ENCODE measurements at places on chromosomes 2 and 18.

DNA sequence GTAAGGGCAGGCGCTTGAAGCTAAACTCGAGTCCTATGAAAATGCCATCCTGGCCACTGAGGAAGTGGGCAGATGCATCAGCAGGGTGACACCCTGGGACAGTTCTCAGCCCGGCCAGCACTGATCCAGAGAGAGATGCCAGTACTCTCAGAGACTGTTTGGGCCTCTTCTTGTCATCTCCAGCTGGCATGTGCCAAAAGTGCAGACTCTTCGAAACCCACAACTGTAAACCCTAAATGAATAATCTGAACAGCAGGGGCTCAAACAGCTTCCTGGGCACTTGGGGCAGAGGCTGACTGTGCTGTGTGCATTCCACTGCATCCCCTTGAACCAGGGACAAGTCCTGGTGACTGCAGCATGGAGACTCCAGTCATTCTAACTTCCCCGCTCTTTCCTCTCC, 204.2 kb upstream of the SMAD2 start:
- DNase-seq: no peak

DNA sequence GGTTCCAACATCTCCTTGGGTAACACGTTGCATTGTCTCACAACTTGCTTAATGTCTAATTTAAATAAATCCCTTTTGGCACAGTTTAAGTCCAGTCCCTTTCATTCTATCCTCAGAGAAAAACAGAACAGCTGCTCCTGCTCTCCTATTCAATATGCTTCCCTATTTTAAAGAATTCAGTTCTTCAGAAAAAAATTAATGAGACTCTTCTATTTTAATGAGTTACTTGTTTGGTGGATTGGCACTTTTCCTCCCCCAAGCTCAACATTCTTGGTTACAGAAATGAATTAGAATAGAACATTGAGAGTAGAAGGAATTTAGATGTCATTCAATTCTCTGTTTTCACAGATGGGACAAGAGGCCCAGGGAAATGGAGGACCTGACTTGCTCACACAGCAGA, 116.9 kb upstream of the ATP8B1 start:
- no peak for DNase-seq

GRCh38 chr2:234288974-234289455, 207.9 kb downstream of the ARL4C start:
- DNase-seq: peak; percentile 47

- no peak for DNase-seq
Measured at GRCh38 chr2:55000341-55000740, 49.9 kb downstream of the RTN4 start.

GRCh38 chr2:141317986-141318385, 812.8 kb downstream of the LRP1B start:
- DNase-seq: no peak

- no peak for DNase-seq
Measured at GRCh38 chr2:215355801-215356200, 43.9 kb downstream of the ATIC start.

DNA sequence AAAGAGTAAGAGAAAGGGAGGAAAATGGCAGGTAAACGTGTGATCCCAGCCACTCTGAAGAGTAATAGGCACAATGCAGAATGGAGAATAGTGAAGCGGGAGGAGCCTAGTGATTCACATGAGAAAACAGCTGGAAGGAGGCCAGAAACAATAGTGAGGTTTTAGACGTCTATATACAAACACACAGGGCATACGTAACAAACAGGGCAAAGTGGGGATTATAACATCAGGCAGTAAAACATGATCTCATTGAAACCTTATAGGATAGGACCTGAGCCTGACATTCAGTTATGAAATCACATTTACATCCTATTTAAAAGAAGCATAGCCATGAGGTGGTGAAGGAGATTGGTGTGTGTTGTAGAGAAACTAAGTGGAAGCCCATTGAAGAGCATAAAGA, 33.0 kb upstream of the GATA6 start:
- DNase-seq: no peak

DNA sequence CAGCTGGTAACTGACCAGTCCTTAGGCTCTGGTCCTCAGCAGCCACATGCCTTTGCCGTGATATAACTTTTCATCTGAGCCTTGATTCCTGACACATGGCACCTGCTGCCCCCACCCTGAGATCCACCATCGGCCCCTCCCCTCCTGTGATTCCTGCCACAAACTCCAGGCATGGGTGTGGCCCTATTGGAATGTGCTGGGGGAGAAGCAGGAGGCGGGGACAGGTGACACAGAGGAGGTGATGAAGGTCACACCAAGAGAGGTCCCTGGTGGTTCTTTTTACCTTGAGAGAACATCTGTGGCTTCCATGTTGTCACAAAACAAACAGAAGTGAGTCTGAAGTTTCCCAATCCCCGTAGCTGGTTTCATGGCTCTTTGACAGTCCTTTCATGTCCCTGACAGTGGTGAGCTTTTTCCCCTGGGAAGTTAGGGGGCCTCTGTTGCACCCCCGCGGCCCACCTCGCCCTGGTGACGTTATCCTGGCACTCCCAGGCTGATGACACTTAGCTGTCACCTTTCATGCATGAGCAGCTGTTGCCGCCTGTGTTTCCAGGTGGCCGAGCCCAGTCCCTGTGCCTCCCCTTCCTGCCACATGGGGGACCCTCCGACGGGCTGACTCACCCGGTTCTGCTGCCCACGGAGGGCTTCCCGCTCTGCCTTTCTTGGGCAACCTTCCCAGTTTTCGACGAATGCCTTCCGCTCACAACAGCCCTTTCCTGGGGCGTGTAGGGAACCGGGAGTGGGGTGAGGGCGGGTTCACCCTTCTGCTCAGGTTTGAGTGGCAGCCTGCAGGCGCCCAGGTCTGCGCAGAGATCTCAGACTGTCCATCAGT, 66.3 kb upstream of the GLI2 start:
- no peak for DNase-seq

DNA sequence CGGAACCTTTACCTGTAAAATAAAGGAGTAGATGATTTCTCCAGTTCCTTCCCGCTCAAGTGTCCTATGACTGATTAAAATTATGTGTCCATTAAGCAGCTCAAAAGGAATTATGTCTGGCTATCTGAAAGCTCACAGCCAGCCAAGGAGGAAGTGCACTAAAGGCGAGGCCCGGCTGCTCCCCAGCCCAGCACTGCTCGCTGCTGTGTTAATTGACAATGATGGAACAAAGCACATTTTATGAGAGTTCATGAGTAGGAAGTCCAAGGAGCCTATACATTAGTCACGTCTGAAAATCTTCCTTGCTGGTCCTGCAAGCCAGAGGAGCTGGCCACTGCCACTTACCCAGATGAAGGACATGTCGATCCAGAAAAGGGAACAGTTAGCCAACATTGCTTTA, 14.3 kb downstream of the TTC32 start:
- no peak for DNase-seq

DNA sequence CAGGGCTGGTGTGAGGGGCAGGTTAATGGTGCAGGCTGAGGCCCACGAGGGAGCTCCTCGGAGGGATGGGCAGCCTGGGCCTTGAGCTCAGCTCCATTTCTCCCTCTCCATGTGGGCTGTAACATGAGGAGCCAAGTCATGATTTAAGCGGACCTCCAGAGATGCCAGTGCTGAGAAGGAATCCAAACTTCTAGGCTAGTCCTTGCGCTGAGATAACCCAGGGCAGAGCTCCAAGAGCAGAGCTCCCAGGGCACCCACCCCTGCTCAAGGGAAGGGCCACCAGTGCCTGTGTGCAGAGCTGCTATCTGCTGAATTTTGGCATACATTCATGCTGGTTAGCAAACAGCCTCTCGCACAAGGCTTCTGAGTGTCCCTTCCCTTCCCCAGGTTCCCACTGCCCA, 95.1 kb downstream of the MRO start:
- no peak for DNase-seq

GRCh38 chr18:3902676-3903075, 452.7 kb downstream of the TGIF1 start:
- DNase-seq: no peak

DNA sequence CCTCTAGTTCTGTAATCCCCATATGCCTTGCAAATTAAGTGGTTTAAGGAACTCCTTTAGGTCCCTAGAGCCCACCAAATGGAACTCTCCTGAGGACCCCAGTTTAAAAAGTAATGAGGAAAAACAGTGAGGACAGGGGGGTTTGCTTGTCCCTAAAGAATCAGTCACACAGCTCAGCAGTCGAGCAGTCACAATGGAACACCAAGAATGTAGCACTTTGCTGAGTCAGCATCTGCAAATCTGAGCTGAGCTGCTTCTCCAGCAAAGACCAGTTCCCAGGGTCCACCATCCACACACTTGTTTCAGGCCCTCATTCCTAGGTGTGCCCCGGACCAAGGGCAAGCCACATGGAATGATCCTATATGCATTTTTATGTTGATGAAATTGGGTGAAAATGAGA, 46.2 kb upstream of the NEDD4L start:
- no peak for DNase-seq

GRCh38 chr2:37617119-37617892, 54.1 kb downstream of the CDC42EP3 start:
- DNase-seq: no peak

DNA sequence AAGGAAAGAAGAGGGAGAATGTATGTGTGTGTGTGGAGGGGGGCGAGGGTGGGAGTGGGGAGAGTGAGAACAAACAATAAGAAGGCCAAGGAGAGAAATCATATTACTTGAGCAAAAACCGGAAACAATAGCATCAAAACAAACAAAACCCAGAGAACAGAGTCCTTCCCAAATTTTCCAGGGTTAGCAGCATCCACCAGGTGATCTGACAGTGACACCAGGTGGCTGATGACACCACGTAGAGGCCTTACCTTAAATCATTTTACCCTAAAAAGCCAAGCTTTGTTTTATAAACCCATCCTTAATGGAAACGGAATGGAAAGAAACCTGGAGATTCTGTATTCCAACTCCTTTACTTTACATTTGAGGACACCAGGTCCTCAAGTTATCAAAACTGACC, 42.9 kb downstream of the CDCA7 start:
- no peak for DNase-seq

GRCh38 chr2:69768235-69768634, 26.3 kb downstream of the ANXA4 start:
- no peak for DNase-seq

DNA sequence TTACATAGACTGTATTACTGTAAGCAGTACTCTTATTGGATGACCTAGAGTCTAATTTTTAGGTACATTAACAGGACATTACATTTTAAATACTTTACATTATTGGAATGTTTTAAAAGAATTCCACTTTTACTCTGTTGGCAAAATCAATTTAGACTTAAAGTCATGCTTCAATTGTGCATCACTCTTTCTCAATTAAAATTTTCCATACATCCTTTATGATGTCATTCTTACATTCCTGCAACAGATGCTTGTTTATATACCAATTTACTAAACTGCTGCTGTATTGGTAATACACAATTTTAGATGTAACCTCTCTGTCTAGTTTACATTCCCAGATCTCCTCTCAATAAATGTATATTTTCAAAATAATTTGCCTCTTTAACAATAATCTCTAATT, 440.1 kb downstream of the ZEB2 start:
- DNase-seq: no peak

DNA sequence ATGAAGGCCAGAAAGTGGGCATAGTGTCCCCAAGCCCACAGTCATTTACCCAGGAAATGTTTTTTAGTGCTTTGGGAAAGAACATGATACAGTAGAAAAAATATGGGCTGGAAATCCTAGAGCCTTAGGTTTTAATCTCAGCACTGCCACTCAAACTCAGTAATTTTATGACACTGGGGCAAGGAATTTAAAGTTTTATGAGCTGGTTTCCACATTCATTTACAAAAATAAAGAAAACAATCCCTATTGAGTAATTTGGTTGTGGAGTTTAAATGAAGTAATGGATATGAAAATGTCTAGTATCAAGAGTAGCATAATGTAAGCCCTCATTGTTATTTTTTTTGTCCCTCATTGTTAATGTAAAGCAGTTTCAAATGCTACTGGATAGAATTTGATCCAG, 51.5 kb upstream of the FRZB start:
- DNase-seq: no peak

Data from stimulated activated CD4-positive, alpha-beta T cell treated with anti-CD3 and anti-CD28 coated beads, Interleukin-1b, Interleukin-23, amount 100 ng/mL, for 1 hour (primary cell).